ENCODE measurements at places on chromosomes 7 and 10. TPM values are rescaled to one million over a fixed set of nuclear protein-coding genes. Genes with fewer than 3 reads are reported as not detected.

DNA sequence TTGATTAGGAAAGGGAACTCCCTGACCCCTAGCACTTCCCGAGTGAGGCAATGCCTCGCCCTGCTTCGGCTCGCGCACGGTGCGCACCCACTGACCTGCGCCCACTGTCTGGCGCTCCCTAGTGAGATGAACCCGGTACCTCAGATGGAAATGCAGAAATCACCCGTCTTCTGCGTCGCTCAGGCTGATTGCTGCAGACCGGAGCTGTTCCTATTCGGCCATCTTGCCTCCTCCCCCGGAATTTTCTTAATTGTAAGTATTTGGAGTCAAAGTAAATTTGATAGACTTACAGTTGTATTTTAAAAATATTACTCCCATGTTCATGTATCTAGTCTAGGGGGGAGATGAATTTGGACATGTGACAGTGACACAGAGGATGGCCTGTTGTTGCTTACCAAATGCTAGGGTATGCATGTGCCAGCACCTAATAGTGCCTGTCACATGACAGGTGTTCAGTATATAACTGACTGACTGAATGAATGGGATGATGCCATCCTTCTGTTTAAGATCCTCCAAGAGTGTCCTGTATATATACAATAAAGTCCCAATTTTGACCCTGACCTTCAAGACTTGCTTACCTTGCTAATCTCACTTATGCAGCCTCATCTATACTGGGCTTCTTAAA lies 42.0 kb upstream of the ICA1 start:
- H3K4me3 ChIP-seq: no peak overlapping the region
- no peaks in the 10 kb centered on the region for H3K36me3 ChIP-seq

GRCh38 chr10:123392182-123392963 lies 238.2 kb downstream of the BUB3 start:
- no peaks in the 10 kb centered on the region for H3K36me3 ChIP-seq
- no peaks in the 10 kb centered on the region for H3K4me1 ChIP-seq

DNA sequence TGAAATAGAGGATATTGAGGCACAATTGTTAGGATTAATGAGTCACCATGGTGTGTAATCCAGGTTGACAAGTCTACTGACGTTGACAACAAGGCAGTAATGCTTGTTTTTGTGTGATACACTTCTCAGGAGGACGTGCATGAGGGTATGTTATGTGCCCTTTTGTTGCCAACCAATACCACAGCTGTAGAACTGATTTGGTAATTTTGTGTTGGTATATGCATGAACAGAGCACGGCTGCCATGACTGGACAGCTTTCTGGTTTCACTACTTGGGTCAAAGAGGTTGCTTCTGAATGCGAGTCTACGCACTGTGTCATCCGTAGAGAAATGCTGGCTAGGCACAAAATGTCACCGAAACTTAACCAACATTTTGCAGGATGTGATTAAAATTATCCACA lies 32.9 kb downstream of the PHTF2 start:
- DNase-seq: peak; percentile 18
- H3K4me3 ChIP-seq: peak overlapping the region; percentile 20

DNA sequence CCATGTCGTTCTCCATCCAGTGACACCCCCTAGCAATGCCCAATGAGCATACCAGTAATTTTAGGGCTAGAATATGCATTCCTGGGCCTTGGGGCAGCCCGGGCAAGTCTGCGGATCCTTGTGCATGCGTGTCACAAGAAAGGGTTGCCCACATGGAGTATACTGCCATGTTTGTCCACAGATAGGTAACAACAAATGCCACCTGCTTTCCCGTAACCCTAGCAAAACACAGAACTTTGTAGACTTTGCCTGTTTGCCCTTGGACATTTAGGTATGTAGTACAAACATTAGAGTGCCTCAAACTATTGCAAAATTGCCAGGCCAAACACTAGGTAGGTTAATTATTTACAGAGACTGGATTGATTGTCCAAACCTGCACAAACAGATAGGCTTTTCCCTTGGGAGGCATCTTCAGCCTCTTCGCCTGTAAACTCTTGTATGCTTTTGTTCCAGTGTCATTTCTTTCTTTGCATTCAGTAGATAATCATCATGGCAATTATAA lies 117.0 kb downstream of the ADCY1 start:
- H3K27ac ChIP-seq: no peak overlapping the region
- DNase-seq: no peak
- no peak overlapping the region for H3K4me3 ChIP-seq
- no peaks in the 10 kb centered on the region for H3K4me1 ChIP-seq
- no peaks in the 10 kb centered on the region for H3K27me3 ChIP-seq

- no peaks in the 10 kb centered on the region for H3K4me1 ChIP-seq
- peaks cover 13% of the 10 kb centered on the region for H3K27me3 ChIP-seq
- DNase-seq: no peak
These were observed 24.3 kb upstream of the COBL start for GRCh38 chr7:51340936-51341335.

GRCh38 chr7:105640956-105641810 lies 59.9 kb upstream of the EFCAB10 start:
- H3K4me1 ChIP-seq: peaks cover 6% of the 10 kb centered on the region
- no peak overlapping the region for H3K27ac ChIP-seq
- no peaks in the 10 kb centered on the region for H3K36me3 ChIP-seq
- no peaks in the 10 kb centered on the region for H3K27me3 ChIP-seq
- no peak for DNase-seq

- peak within 1 kb of the TSS; percentile 100 for H3K4me3 ChIP-seq
- H3K27me3 ChIP-seq: peaks cover 10% of the 10 kb centered on the region
- H3K36me3 ChIP-seq: peaks cover 12% of the 10 kb centered on the region
- peak; percentile 91 for DNase-seq
These were observed at the start of gene NT5C2 for GRCh38 chr10:103193107-103193819. TSS of gene NT5C2 (minus strand) at chr10:103193272. CDS start at chr10:103174958, 18,314 bp downstream.

DNA sequence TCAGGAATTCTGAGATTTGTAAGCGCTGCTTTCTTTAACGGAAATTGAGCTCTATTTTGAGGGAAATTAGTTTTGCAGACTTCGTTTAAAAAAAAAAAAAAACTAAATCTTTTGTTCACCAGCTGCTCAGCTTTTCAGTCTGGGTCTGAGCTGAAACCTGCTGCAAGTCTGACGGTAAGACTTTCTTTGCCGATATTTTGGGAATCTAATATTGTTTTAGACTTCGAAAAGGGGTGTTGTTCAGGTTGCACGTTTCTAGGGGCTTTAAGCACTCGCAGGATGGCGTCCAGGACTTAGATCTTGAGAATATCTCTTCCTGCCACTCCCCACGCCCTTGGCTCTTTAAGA lies 1.8 kb upstream of the MEOX2 start:
- H3K27ac ChIP-seq: no peak overlapping the region
- no peak overlapping the region for H3K4me3 ChIP-seq
- H3K36me3 ChIP-seq: peaks cover 2% of the 10 kb centered on the region
- no peak for DNase-seq

DNA sequence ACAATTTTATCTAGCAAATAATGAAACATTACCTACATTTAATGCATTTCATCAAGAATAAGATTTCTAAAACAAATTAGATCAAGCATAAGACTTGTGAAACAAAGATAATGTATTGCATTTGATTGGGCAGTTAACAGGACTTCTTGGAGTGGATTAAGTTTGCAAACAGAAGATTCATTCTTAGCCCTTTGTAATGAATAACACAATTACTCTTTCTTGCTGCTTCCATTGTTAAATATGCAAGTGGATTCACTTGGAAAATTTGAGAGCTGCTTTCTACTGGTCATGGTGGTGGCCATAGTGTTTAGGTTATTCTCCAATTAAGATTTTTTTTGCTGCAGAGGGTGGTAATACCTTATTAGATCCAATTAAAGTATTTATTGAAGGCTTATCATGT lies 6.0 kb downstream of the PPP1R9A start:
- no peak overlapping the region for H3K4me3 ChIP-seq
- peaks cover 3% of the 10 kb centered on the region for H3K4me1 ChIP-seq
- DNase-seq: no peak
- no peaks in the 10 kb centered on the region for H3K36me3 ChIP-seq

GRCh38 chr10:1264001-1264400 lies 207.8 kb downstream of the WDR37 start:
- DNase-seq: no peak
- H3K4me1 ChIP-seq: peaks cover 4% of the 10 kb centered on the region
- H3K27ac ChIP-seq: no peak overlapping the region
- H3K27me3 ChIP-seq: peaks cover 13% of the 10 kb centered on the region

DNA sequence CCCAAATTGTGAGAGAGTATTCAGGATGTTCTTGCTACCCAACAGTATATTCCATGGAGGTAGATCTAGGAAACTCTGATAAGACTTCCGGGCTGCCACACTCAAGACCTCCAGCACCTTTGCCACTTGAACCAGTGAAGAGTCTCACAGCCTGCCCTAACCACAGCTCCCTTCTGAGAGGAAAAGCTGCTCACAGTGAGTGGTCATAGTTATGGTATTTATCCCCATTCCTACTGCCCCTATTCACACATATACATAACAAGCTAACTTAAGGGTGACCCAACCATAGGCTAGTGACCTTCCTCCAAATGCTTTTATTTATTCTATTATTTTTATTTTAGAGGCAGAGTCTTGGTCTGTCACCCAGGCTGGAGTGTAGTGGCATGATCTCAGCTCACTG lies 156.3 kb downstream of the PTEN start:
- H3K4me3 ChIP-seq: no peak overlapping the region
- H3K36me3 ChIP-seq: peaks cover 2% of the 10 kb centered on the region
- no peak for DNase-seq
- H3K27me3 ChIP-seq: no peaks in the 10 kb centered on the region
- no peak overlapping the region for H3K27ac ChIP-seq

DNA sequence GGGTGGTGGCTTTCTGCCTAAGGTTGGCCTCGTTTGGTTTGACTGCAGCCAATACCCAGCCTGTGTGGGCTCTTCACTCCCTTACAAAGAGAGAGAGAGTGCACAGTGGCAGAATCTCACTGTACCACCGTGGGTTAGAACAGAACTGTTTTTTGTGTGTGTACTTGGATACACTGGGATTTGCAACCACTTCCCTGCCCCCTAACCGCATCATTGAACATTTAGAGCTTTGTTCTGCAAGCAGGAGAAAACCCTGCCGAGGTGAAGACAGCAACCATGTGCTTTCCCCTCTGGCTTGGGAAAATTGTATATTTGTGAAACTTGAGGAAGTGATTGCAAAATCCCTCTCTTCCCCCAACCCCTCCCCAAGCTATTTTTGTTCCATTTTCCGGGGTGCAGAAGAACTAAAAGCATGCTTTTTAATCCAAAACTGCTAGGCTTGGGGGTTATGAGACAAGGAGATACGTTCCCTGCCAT lies 201.2 kb downstream of the TCF7L2 start:
- H3K4me1 ChIP-seq: no peaks in the 10 kb centered on the region
- H3K36me3 ChIP-seq: no peaks in the 10 kb centered on the region
- no peak overlapping the region for H3K4me3 ChIP-seq
- no peak overlapping the region for H3K27ac ChIP-seq

DNA sequence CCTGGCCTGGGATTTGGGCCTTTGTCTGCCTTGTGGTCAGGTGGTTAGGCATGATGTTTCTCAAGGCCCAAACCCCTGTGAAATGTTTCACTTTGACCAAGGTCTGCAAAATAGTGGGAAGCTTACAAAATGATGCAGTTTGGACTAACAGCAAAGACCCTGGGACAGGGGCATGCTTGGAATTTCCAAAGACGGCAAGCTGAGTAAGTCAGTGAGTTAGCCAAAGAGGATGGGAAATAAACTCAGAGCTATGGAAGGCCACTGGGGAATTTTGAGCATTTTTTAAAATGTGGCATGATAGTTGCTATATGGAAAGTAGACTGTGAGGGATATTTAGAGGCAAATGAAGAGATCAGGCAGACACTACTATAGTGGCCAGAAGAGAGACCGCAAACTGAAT lies 31.6 kb upstream of the PPP1R3C start:
- no peaks in the 10 kb centered on the region for H3K36me3 ChIP-seq
- no peak for DNase-seq
- no peak overlapping the region for H3K4me3 ChIP-seq
- peaks cover 40% of the 10 kb centered on the region for H3K27me3 ChIP-seq
- H3K4me1 ChIP-seq: no peaks in the 10 kb centered on the region

- H3K36me3 ChIP-seq: peaks cover 8% of the 10 kb centered on the region
- no peaks in the 10 kb centered on the region for H3K27me3 ChIP-seq
- H3K4me1 ChIP-seq: peaks cover 6% of the 10 kb centered on the region
- no peak overlapping the region for H3K4me3 ChIP-seq
These were observed 16.9 kb downstream of the ZNF92 start for GRCh38 chr7:65390588-65390987.

DNA sequence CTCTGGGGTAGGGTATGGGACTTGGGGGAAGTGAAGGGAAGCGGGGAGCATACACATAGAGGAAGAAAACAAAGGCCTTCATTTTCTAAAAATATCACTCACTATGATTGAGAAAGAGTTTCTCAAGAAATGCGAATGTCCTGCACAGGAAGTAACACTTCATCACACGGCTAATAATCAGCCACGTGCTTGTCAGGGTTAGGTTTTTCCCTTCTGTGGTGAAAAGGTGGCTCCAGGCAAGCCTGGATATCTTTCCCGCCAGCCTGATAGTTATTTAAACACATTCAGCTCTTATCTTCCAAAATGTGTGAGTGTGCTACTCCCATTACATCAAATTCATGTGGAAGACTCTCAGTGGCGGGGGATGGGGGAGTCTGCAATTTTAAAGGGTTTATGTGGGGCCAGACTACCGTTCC lies 166.4 kb upstream of the ADO start:
- no peaks in the 10 kb centered on the region for H3K27me3 ChIP-seq
- peak overlapping the region; percentile 39 for H3K4me3 ChIP-seq
- no peak for DNase-seq

DNA sequence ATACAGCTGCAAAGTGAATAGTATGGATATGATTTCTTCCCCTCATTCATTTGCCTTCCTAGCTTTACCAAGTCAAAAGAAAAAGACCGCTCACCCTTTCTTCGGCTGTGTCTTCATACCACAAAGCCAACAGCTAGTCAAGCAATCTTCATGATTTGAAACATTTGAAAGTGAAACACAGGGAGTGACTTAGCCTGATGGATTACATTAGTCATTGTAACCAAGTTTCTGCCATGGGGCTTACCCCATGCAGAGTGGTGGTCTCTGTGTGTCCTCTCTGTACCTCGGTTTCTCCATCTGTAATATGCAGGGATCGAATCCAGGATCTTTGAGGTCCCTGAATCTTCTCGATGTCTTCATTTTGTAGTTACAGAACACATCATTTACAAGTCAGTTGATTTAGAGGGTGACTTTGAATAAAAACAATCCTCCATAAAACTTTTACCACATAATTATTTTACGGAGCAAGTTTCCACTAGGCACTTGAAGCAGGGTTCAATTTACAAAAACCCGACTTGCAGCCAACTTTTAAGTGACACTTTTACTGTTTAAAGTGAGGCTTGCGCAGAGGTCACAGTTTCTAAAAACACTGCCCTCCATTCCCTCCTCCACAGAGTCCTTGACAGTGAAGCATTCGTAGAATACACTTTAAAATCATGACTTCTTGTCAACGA lies 2.2 kb upstream of the LGI1 start:
- peaks cover 52% of the 10 kb centered on the region for H3K27me3 ChIP-seq
- H3K4me3 ChIP-seq: peak overlapping the region; percentile 5
- DNase-seq: no peak
- no peaks in the 10 kb centered on the region for H3K36me3 ChIP-seq
- no peak overlapping the region for H3K27ac ChIP-seq
- peaks cover 18% of the 10 kb centered on the region for H3K4me1 ChIP-seq

GRCh38 chr10:114441107-114441506 lies 36.8 kb upstream of the AFAP1L2 start:
- no peaks in the 10 kb centered on the region for H3K27me3 ChIP-seq
- no peaks in the 10 kb centered on the region for H3K4me1 ChIP-seq
- DNase-seq: no peak
- H3K27ac ChIP-seq: no peak overlapping the region

The SMKR1 gene
- 4.3 TPM for total RNA-seq

The MTPN gene
- 110 TPM for total RNA-seq

The PNLIPRP3 gene
- total RNA-seq: not detected

The ADAM22 gene
- 3.2 TPM for total RNA-seq

The VWC2 gene
- total RNA-seq: not detected

The TRIM50 gene
- not detected for total RNA-seq

The C10orf105 gene
- 0.43 TPM for total RNA-seq

The EIF5AL1 gene
- 0.07 TPM for total RNA-seq

The BTRC gene
- total RNA-seq: 21.8 TPM

Data from activated T-cell treated with anti-CD3 and anti-CD28 coated beads, Interleukin-2, amount 50 U/mL, for 72 hours (primary cell).